DMS153 (cell line): ENCODE measurements at places on chromosomes 7 and 10.

- DNase-seq: no peak
These were observed 95.3 kb downstream of the HDAC9 start for GRCh38 chr7:18590744-18591340.

- no peak for DNase-seq
These were observed 173.8 kb upstream of the GHITM start for GRCh38 chr10:83965473-83965872.

- peak; percentile 30 for DNase-seq
These were observed 3.5 kb downstream of the NRCAM start for GRCh38 chr7:108452707-108453106.

- no peak for DNase-seq
These were observed 49.3 kb upstream of the CYP2C9 start for GRCh38 chr10:94889123-94889522.

- no peak for DNase-seq
These were observed 189.1 kb downstream of the LRRTM3 start for GRCh38 chr10:67114945-67115344.

GRCh38 chr10:110802090-110802489 is 69.6 kb upstream of the PDCD4 start:
- DNase-seq: no peak

- no peak for DNase-seq
These were observed 109.9 kb downstream of the FANK1 start for GRCh38 chr10:126006264-126006663.

DNA sequence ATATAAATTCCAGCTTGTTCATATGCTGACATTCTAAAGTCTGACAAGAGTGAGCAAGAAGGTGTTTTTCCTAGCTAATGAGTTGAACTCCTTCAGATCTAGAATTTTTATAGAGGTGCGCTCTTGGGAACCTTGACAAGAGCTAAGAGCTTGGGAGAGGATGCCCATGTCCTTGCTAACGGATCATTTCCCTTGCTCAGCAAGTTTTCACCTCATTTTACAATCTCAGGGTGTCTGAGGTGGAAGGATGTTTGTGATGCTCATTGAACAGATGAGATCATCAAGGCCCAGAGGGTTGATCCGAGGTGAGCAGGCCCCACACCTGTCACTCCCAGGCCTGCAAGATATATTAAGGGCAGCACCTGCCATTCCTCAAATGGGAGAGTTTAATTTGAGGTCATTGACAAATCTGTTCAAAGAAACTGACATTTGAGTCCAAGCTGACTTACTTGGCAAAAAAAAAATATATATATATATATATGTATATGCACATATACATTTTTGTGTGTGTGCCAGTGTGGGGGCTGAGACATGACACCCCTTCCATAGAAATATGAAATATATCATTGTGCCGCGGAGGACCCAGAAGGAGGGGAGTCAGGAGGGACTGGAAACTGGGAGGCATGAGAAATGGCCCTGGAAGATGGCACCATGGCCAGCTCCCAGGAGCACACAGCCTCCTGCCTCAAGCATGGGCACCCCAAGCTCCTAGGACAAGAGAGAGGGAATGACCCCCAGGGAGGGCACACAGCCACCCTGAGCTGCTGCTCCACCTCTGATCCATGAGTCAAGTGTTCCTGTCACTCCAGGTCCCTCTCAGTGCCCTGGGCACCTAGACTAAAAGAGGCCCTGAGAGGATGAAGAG is 17.3 kb upstream of the TMEM72 start:
- no peak for DNase-seq

DNA sequence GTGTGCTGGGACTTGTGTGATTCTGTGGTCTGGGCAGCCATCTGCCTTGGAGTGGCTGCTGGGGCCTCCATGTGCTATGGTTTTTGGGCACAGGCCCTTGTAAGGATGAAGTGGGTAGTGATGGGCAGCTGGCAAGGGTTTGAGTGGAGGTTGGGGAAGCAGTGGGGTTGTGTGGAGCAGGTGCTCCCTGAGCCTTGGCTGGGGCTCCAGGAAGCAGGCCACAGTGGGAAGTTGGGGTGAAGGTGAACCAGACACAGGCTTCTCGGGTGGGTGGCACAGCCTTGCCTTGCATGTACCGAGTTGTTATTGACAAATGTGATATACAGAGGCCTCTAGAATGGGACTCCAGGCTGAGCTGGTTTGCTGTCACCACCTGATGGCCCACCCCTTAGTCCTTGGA is 82.3 kb downstream of the ADCY1 start:
- no peak for DNase-seq

DNA sequence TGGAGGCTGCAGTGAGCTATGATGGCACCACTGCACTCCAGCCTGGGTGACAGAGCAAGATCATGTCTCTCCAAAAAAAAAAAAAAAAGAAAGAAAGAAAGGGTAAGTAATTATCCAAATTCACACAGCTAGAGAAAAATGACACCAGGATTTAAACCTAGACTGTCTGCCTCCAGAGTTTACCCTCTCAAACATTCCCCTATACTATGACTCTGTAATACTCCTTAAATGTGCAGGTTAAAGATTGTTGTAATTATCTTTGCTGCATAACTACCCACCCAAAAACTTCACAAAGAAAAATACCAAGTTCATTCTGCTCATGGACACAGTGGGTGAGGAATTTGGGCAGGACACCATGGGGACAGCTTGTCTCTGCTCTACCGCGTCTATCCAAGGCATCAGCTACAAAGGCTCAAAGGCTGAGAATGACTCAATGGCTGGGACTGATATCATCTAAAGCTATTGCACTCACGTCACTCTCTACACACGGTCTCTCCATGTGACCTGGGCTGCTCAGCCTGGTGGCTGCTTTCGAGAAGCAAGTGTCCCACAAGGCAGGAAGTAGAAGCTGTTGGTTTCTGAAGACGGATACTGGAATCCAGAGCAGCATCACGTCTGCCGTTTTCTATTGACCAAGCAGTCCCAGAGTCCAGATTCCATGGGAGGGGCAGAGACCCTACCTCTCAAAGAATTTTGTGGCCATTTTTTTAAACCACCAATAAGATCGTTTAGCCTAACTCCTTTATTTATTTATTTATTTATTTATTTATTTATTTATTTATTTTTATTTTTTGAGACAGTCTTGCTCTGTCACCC is 185.7 kb upstream of the AUTS2 start:
- DNase-seq: no peak

DNA sequence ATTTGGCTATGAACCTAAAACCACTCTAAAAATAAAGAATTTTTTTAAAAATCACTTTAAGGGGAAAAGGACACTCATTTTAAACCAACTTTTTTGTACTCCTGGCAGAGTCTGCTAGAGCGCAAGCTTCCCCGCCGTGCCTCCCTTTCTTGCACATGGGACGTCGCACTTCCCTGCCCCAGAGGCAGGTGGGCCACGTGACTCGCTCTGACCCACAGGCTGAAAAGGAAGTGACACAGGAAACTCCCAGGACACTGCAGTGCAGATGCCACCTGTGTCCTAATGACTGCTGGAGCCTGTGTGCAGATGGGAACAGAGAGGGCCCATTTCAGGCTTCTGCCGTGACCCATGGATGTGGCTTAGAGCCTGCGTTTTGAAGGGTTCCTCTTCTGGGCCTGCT is 142.1 kb upstream of the LANCL2 start:
- DNase-seq: no peak
